ENCODE measurements at places on chromosomes 4 and X. TPM values are rescaled to one million over a fixed set of nuclear protein-coding genes. Genes with fewer than 3 reads are reported as not detected.
A peak's percentile ranks its signal among the peaks of the same experiment; 100 is the strongest.

- peak; percentile 51 for DNase-seq
Measured at GRCh38 chr4:89836031-89836745, 773 bp downstream of the SNCA start.

DNA sequence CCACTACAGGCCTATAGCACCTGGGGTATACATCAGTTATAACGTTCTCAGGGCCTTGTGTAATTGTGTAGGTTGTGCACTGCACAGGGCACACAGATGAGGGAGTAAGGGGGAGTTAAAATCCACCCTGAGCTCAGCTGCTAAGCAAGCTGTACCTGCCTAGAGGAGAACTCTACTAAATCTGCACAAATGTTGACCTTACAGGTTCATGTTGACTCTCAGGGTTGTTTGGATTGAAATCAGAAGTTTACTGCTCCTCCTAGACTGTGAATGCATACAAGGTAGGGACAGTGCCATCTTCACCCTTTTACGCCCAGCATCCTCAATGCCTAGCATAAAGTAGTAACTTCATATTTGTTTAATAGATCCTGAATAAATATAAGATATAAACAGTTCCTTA is 89.8 kb downstream of the SMARCA1 start:
- no peak for DNase-seq

DNA sequence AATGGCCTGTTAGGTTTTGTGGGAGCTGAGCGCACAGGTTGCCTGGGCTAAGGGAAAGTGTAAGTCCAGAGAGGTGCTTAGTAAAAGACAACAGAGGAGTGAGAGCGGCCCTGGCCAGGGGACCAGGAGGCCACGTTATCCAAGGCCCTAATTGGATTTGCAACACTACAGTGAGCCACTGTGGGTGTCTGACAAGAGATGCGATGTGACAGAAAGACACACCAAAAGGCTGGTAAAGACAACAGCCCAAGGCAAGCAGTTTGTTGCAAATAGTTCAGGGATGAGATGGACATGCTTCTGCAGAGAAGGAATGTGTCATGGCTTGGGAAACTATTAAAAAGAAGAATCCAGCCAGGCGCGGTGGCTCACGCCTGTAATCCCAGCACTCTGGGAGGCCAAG is 162.7 kb upstream of the KIT start:
- no peak for DNase-seq

DNA sequence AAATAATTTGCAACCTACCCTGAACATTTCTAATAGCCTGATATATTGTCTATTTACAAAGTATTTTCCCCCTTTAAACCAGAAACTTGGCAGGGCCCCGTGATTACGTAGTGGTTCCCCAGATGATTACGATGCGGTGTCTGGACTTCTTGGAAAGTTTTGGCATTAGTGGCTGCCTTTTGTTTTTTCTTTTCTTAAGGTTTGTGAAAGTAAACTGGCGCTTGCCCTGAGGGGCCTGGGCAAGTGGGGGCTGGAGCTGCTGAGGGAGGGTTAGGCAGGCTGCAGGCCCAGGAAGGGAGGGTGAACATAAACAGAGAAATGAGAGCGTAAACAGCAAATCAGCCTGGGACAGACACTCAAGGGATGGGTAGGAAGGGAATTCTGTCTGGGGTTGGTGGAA is 123.6 kb upstream of the MSX1 start:
- no peak for DNase-seq

Gene KCNE5
- total RNA-seq = 0.74 TPM

- DNase-seq = no peak
Measured at GRCh38 chr4:91754716-91755115, 549.0 kb upstream of the GRID2 start.

Gene ELOVL6
- 22.8 TPM for total RNA-seq

DNA sequence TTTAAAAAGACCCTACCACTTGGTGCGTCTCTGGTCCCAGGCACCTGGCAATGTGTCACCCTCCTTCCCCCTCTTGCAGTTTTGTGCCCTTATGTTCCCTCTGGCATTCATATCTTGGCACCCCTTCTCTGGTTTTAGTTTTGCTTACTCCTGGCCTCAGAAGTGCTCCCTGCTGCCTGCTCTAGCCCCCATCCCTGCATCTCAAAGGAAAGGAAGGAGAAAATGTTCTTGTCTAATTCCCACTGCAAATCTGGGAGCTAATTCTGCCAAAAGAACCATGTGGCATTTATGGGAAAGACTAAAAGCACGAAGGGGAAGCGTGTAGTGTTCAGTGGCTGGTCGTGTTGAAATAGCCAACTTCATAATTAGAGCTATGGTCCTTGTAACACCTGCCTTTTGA is 340.1 kb upstream of the RPS6KA3 start:
- no peak for DNase-seq

DNA sequence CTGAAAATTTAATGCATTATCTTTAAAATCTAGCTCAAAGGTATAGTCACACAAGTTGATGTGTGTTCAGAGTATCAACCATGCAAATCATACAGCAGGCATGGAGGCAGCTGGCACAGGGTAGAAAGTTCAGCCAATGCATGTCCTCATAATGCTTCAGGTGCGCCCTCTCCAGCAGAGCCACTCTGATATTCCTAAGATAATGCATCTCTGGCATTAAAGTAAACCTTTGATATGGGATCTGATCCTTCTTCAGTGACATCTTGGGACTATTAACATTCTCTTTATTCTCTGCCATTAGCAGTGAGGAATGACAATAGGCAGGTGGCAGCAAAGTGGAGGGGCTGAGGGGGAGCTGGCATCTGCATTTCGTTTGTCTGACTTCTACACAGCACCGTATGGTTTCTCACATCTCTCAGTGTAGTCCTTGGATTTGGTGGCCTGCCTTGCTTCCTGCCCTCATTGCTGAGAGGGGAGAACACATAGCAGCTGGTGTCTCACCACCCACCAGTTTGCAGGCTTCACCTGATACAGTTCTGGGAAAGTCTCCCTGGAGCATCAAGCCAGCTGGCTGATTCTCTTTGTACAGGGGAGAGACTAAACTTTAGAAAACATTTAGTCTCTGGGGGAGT is 168.7 kb upstream of the TBC1D9 start:
- DNase-seq = peak; percentile 19

DNA sequence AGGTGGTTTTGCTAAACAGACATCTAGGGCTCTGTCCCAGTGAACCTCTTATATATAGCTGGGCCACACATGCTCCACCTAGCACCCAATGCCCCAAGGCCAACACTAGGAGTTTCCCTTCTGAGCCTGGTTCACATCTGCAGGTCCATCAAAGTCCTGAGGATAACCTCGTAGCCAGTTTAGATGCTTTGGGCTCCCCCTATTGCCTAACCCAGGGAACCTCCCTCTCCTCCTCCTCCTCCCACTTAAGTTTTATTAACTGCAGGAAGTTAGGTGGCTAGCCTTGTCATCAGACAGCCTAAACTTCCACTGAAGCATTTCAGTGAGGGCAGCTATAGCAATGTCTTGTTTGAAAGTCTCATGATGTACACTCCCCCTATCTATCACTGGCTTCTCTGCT is 88.0 kb downstream of the GUCY2F start:
- DNase-seq = peak; percentile 19

Gene FGA
- not detected for total RNA-seq

DNA sequence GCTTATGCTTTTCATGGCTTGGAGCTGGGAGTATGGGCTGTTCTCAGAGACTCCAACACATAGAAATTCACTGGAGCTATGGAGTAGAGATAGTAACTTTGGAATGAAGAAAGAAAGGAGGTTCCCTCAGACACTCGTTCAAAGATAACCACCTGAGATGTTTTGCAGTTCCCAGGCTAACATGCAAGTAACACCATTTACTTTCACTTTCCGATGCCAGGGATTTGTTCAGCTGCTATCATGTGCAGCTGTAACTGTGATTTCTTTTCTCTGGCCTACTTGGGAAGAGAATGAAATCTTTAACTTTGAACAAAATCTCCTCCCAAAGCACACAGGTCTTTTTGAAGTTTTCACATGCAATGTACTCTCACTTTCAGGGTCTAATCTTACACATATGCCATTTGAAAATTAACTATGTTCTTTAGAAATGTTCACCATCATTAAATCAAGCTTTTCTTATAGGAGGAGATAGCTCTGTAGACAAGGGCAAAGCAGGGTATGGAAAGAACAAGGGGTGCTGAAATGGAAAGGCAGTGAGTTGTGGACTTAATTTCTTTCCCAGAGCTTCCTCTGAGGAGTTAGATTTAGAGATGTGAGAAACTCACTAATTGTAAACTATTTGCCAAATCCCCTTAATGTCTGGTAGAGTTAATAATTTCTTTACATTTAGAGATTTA is 514.3 kb downstream of the PDHA2 start:
- DNase-seq = no peak

Gene PHEX
- 0.04 TPM for total RNA-seq

DNA sequence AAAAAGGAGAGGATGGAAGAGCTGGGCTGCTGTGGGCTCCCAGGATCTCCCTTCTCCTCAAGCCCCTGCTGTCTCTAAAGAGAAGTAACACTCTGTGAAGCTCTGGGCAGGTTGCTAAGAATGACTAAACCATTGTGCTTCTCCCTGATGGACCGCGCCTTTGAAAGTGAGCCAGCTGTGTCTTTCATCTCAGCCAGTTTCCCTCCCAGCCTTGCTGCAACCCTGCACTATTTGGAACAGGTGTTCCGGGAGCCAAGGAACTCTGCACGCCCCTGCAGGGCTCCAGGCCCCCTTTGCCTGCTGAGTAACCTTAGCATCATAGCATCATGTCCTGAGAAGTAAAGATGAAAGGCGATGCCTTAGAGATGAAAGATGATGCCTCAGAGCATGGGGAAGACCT is 39.7 kb downstream of the SMIM20 start:
- peak; percentile 54 for DNase-seq

DNA sequence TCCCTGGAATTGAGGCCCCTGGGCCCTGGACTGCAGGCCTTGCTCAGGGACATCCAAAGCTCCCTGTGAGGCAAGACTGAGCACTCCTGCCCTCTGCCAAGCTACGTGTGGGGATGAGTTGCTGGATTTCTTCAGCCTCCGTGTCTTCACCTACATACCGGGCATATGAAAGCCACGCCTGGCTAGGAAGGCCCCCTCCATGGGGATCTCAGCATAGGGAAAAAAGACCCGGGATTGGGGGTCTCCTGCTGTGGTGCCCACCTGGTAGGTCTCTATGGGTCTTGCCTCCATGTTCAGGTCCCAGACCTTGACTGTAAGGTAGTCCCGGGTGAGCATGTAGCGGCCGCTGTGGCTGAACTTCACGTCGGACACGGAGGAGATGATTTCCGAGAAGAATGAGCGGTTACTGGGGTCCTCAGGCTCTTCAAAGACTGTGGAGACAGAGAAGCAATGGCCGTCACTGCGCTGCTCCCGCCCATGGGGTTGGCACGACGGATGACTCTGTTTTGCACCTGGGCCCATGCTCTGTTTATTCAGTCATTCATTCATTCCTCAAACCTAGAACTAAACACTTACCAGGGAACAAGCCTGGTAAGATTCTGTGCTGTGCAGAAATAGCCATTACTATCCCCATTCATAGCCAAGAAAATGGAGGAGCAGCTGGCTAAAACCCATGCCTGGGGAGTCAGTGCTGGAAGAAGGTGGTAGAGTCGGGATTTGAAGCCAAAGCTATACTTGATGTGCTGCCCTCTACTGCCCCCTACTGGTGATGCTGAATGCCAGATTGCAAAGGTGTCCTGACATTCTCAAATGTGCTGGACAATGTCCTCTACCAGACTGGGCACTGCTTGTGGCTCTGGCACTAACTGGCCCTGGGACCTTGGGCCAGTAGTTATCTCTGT is 63.9 kb downstream of the WFS1 start:
- peak; percentile 74 for DNase-seq

Gene MAGEB6B
- not detected for total RNA-seq

DNA sequence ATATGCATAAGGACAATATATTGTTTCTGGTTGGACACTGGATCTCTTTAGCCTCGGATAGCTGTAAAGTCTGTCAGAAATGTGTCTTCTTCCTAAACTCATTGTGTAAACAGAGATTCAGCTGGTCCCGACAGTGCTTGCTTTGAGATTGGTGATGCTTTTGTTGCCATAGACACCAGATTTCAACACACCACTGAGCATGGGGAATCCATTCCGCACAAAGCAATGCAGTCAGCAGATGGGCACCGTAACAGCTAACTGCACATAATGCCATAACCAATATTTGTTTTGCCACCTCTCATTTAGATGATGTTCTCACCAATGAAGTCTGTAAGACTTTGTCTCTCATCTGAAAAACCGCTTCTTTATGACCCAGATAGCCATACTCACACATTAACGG is 33.3 kb upstream of the FAM47C start:
- DNase-seq = no peak

GRCh38 chr4:41124916-41125548 is 89.3 kb downstream of the APBB2 start:
- no peak for DNase-seq

- DNase-seq = peak; percentile 24
Measured at GRCh38 chrX:39418731-39419638, 617.7 kb downstream of the MID1IP1 start.

Gene CYP4V2
- total RNA-seq = 3.3 TPM

Gene SLC4A4
- 0.55 TPM for total RNA-seq

- peak; percentile 94 for DNase-seq
Measured at GRCh38 chr4:8176547-8177399, 18.2 kb upstream of the ABLIM2 start.

Gene ARHGAP36
- 0.30 TPM for total RNA-seq

DNA sequence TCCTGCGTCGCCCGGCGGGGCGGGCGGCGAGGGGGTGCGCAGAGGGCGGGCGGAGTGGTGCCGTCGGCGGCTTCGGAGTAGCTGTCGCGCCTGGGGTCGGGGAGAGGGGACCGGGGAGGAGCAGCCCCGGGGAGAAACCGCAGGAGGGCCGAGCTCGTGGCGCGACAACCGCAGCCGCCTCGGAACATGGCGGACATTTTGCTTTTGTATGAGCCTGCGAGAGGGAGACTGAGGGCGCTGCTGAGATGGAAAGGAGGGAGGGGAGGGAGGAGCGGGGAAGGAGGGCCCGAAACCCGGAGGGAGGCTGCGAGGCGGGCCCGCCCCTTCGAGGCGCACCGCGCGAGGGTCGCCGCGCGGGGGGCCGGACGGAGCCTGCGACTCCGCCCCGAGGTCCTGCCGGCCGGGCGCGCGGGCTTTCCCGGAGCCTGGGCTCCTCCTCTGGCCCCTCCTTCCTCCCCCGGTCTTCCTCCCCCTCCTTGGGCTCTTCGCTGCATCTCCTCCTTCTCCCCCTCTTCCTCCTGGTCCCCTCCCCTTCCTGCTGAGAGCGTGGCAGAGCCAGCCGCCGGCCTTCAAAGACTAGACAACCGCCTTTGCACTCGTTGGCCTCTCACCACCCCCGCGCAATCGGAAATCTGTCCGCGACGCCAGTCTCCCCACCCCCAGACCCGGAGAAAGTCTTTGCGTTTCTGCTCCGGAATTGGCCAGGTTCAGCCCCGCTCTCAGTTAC is 1.1 kb downstream of the INTS6L start:
- peak; percentile 83 for DNase-seq

Gene IBSP
- not detected for total RNA-seq

Gene CHRNA9
- 2.8 TPM for total RNA-seq

Gene TREX2
- 0.11 TPM for total RNA-seq

Gene GPRASP1
- total RNA-seq = 2.1 TPM

Data from H7 (cell line).